HS-5 (cell line): ENCODE measurements at places on chromosomes 6 and 20.

DNA sequence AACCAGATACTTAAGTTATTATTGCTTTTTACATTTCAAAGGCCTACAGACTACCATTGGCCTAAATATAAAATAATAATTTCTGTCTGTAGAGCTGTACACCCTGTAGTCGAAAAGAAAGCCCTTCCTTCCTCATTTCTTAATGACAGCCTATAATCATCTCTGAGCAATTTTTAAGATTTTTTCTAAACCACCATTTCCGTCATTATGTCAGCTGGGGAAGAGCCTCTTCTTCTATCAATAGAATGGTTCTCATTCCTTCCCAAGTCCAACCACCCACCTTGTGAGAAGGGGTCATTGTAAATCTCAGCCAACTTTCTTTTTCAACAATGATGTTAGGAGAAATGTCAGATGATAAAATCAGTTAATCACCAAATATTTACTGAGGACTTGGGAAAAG, 91.8 kb downstream of the PLEKHG1 start:
- DNase-seq: no peak

- no peak for DNase-seq
Measured at GRCh38 chr20:41276317-41276751, 41.2 kb downstream of the ZHX3 start.

GRCh38 chr20:46145713-46146112, 27.6 kb downstream of the CD40 start:
- no peak for DNase-seq

GRCh38 chr6:46915380-46915779, 6.4 kb downstream of the ADGRF5 start:
- no peak for DNase-seq

- DNase-seq: no peak
Measured at GRCh38 chr6:102026649-102027048, 633.1 kb downstream of the GRIK2 start.

DNA sequence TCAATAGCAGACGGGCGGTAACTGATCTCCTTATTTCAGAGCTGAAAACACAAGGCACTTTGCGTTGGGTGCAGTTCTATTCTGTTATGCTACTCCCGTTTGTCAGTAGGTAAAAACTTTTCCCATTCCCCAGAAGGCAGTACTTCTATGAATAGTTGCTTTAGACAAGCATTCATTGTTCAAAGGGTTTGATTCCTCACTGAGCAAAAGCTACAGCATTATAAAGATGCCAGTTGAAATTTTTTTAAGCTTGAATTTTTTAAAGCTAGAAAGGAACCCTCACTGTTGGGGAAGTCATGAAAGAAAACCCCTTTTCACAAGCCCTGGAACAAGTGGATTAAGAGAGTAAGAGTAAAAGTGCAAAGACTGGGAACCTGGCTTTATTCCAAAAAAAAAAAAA, 42.3 kb downstream of the FUT9 start:
- DNase-seq: no peak

- no peak for DNase-seq
Measured at GRCh38 chr6:135183002-135183531, 2.0 kb downstream of the MYB start.
